NT2/D1 (cell line): ENCODE measurements at places on chromosomes 3 and 15.
A peak's percentile ranks its signal among the peaks of the same experiment; 100 is the strongest.

DNA sequence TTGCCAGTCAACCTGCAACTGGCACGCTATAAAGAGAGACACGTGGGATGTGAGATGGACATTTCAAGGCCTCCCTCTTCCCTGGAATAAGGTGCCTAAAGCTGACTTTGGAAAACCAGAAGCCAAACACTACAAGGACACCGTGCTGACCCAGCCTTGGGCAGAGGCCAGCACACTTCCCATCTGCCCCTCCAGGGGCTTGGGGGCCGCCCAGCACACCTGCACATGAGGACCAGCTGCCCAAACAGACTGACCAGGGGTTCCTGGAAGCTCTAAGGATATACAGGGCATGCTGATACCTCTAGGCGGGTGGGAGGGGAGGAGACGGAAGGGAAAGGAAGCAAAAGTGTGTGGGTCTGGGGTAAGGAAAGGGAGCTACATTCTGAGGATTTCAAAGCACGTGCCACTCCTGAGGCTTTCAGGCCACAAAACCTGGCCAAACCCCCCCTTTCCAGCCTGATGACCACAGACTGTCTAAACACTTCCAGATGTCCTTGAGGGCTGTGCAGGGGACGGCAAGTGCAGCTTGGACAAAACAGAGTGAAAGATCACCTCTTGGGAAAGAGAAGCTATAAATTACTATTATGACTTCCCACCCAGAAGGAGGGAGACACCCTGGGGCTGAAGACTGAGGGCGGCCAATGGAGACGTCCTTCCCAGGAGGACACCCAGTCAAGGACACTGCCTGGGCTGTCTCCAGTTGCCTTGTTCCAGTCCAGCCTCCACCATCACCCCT is 57.9 kb downstream of the ADCY5 start:
- no peak for DNase-seq

- DNase-seq: no peak
These were observed 19.2 kb downstream of the P3H2 start for GRCh38 chr3:190101320-190102011.

GRCh38 chr15:57668016-57668415 is 38.5 kb upstream of the POLR2M start:
- DNase-seq: no peak

DNA sequence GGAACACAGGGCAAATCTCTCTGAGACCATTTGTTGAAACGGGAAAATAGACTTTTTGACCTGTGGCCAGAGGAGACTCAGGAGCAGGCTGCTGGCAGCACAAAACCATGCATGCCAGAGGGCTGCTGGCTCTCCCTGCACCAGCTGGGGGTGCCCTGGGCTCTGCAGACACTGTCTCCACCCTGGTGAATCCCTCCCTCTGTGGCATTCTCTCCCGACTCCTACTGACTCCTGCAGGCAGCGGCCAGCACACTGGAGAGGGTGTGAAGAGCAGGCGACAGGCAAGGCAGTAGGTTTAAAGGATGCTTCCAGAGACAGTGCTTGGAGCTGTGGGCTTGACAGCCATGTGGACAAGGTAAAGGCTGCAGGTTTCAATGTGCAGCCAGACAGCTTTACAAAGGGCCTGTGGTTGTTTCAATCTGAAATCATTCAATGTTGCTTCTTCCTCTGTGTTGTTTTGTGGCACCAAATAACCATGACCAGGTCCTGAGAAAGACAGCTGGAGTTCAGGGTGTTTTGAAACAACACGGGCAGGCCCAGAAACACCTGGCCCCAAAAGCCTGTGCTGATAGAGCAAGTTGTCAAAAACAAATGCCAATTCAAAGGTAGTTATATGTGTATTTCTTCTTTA is 431.0 kb upstream of the ATP10A start:
- DNase-seq: peak; percentile 25

DNA sequence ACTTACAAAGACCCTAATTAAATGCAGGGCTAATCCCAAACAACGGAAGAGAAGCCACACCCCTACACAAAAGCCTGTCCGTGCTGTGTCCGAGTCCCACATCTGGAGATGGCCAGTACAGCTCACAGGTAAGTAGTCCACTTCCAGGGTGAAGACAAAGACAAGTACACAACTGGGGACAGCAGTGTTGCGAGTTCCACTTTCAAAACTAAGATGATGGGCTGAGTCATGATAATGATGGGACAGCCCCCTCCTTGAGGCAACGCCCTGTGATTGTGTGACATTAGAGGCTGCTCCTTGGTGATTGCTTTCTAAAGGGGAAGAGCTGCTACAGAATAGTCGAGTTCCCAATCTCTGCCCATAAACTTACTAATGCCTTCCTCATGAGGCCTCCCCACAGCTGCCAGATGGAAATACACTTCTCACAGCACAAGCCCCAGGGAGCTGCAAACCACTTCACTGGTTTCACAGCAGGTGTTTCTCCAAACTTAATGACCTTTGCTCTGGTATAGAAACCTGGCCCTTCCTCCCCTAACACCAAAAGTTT is 27.6 kb downstream of the RFT1 start:
- no peak for DNase-seq

- DNase-seq: no peak
These were observed 405.9 kb upstream of the TBL1XR1 start for GRCh38 chr3:177603148-177603603.

DNA sequence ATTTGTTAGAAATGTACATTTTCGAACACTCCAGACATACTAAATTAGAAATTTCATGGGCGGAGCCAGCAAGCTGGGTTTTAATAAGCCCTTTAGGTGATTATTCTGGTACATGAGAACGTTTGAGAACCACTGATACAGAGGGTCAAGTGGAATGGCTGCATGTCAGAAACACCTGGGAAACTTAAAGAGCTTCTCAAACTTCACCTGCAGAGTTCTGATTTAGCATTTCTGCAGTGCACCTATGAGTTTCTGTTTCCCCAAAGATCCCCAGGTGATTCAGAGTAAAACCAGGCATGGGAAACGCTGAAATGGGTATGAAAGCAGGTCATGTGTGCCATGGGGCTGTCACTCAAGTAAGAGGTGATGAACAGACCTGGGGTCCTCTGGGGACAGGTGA is 68.1 kb downstream of the TMEM266 start:
- DNase-seq: no peak

GRCh38 chr15:77564341-77564740 is 68.4 kb downstream of the LINGO1 start:
- DNase-seq: no peak

DNA sequence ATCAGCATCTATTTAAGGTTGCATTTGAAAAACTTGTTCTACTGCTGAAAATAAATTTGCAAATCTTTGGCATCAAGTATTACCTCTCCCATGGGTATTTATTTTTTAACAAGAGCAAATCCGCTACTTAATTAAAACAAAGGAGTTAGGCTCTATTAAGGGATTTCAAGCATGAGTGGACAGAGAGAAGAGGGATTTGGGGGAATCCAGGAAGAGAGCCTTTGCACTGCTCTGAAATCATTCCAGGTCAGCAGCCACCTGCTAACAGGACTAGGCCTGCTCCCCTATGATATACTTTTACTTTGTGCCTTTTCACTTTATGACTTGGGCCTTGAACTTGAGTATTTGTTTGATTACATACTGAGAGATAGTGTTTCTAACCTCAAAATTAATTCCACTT is 57.1 kb downstream of the IQCH start:
- no peak for DNase-seq
